T-helper 22 cell (primary cell): ENCODE measurements at places on chromosomes 1 and 21.

GRCh38 chr1:202171292-202172014, 11.1 kb upstream of the PTPN7 start:
- no peak for DNase-seq

- no peak for DNase-seq
Measured at GRCh38 chr1:35261412-35262120, 6.9 kb upstream of the ZMYM4 start.

GRCh38 chr1:157166590-157166989, 28.4 kb upstream of the ETV3 start:
- no peak for DNase-seq

GRCh38 chr1:84297546-84298244, 3.8 kb upstream of the SAMD13 start:
- DNase-seq: no peak

- no peak for DNase-seq
Measured at GRCh38 chr1:199335496-199335895, 692.0 kb upstream of the NR5A2 start.

DNA sequence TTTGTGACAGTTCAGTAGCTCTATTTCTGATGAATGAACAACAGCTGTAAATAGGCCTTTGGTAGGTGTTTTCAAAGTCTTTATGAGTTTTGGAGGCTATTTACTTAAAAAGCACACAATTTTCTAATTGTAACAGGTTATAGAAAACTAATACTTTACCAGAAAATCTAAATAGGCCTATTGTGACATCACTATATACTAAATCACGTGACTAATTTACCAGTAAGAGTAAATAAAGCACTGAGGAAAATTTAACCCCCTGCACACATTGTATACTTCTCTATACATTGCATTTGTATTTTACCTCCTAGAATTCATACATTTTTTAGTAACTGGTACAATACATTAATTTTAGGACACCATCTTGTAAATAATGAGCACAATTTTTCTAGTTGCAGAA, 15.0 kb downstream of the KRTAP26-1 start:
- no peak for DNase-seq

DNA sequence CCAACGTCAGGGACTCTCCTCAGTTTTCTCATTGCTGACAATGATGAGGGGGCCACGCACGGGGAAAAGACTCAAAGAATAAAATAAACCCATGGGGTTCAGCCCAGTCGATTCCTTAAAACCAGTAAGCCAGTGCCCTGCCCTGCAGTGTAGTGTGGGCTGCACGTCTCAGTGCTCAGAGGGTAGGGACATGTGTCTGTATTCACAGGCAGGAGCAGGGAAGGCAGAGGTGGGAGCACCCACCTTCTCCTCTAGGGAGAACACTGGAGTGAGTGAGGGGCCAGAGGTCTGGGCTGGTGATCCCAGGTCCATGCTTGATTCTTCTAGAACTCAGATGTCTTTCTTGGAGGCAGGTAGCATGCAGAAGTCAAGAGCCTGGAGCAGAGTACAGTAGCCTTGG, 303.6 kb downstream of the MATN1 start:
- no peak for DNase-seq

DNA sequence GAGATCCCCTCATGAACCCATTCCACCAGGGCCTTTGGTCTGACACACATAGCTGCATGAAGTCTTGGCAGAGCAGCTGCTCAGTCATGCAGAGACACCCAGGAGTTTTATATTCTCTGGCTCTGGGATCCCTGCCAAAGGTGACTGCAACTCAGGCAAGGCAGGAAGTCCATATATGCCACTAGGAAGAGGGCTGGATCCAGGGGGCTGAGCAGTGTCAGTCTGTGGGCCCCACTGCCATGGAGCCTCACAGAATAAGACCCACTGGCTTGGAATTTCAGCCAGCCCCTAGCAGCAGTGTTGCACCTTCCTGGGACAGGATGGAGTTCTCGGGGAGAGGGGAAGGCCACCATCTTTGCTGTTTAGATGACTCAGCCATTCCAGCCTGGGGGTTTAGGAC, 199.7 kb downstream of the TBX15 start:
- no peak for DNase-seq

- no peak for DNase-seq
Measured at GRCh38 chr21:36437745-36438128, 42.2 kb downstream of the CLDN14 start.

DNA sequence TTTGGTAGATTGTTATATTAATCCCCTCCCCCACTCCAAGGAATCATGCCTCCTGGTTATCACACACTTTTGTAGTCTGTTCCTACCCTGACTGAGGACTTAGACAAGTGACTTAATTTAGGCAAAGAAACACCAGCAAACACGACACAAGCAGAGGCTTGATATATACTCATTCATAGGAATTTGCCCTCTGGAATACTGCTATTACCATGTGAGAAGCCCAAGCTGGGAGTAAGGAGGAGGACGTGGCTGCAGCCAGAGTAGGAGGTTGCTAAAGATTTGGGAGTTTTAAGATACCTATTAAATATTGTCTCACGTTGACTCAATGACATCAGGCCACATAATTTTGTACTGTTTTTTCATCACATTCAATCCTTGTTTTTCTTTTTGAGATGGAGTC, 100.2 kb downstream of the LRRC53 start:
- no peak for DNase-seq

DNA sequence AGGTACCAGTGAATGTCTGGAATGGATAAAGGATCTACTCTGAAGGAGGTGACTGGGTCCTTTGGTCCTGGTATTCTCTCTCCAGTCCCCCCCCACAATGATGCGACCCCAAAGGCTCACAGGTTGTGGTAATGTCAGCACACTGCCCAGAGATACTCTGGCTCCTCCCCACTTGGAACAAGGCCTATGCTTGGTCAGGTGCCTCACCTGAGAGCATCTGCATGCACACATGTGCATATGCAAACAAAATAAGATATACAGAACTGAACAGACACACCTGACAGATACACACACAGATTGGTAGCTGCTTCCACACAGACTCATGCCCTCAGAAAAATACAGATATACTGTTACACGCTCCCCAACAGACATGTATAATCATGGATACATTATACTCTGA, 33.5 kb downstream of the DMAP1 start:
- DNase-seq: no peak

DNA sequence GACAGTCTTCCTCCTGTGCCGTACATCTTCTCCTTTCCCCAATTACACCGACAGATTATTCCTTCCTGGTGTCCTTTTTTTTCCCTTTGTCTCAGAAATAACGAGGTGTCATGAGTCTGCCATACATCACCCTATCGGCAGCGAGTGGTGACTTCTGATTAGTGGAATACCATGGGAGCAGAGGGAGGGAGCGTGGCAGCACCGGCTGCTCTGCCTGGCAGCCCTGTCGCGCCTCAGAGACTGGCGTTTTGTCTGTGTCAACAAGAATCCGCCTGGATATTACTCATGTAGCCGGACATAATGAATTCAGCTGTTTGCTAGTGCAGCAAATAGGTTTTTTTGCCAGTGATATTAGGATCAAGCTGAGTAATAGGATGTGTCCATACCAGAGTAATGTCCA, 51.8 kb downstream of the UTP25 start:
- no peak for DNase-seq

DNA sequence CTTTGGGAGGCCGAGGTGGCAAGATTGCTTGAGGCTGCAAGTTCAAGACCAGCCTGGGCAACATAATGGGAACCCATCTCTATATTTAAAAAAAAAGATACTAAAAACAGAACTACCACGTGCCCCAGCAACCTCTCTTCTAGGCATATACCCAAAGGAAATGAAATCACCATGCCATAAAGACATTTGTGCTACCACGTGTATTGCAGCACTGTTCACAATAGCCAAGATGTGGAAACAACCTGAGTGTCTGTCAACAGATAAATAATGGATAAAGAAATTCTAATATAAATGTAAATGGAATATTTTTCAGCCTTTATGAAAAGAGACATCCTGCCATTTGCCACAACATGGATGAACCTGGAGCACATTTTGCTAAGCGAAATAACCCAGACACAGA, 128.6 kb downstream of the PCNX2 start:
- no peak for DNase-seq

- no peak for DNase-seq
Measured at GRCh38 chr1:167227934-167228378, 7.3 kb downstream of the POU2F1 start.

DNA sequence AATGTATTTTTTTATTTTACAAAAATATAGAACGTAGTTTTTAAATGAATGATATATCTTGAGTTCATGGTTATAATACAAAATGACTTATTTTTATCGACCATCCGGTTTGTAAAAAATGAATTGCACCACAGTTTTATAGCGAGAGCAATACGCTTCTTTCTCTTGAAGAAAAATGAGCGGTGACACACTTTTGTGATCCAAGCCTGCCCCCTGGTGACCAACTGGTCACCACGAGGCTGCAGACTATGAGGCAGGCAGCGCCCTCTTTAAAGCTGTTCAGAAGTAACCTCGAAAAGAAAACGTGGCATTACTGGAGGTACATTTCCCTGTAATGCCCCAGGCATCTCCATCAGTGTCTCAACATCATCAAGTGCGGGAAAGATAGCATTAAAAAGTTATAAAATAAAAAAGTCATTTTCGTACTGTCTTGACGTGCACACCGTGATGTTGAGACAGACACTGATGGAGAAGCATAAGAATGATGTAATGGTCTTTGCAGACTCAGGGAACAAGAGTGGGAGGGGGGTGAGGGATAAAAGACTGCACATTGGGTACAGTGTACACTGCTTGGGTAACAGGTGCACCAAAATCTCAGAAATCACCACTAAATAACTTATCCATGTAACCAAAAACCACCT, 734.2 kb upstream of the ADAMTS5 start:
- no peak for DNase-seq

DNA sequence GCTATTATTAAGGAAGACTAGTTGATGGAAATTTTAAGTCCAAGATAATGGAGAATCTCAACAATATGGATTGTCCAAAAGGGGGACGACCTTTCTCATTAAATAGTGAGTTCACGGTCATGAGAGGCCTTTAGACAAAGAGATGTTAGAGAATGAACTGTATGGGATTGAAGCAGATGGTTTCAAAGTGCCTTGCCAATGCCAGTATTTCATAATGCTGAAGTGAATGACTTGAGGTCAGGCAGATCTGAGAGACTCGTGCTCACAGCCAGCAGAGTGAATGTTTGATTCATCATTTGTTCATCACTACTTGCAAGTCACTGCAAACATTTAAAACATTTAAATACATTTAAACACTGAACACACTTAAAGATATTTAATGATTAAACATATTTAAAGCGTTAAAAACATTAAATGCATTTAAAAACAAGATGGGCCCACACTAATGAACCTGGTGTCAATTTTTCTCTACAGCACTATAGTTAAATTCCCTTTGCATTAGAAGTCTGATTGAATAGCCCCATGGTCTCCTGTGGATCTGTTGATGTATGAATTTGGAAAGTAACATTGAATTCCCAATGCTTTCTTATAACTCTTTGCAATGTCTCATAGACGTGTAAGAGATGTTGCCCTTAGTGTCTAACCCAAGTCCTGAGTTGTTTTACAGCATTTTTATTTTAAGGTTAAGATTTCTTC, 80.7 kb downstream of the TGFB2 start:
- DNase-seq: no peak

- DNase-seq: no peak
Measured at GRCh38 chr1:31818206-31818605, 2.4 kb upstream of the SPOCD1 start.

GRCh38 chr1:209132736-209133467, 450.6 kb upstream of the CAMK1G start:
- DNase-seq: no peak

GRCh38 chr1:32724678-32725614, 22.4 kb upstream of the SYNC start:
- no peak for DNase-seq

GRCh38 chr1:150263549-150263948, 5.3 kb downstream of the APH1A start:
- no peak for DNase-seq

DNA sequence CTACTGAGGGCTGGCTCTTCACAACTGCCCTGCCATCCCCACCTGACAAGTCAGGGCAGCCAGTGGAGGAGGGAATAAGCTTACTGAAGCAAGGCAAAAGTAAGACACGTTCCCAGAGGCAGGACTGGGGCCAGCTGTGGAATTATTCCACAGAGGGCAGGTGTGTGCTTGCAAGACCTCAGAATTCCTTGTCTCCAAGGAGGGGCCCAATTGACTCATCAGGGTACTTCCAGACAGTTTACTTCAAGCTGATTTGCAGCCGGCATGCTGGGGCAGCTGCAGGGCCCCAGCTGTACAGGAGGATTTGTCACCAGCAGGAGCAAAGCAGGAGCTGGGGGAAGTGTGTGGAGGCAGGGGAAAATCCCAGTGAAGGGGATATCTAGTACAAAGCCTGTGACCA, 167.5 kb upstream of the CAMK1G start:
- DNase-seq: no peak

- no peak for DNase-seq
Measured at GRCh38 chr1:178574345-178574744, 61.4 kb downstream of the TEX35 start.

DNA sequence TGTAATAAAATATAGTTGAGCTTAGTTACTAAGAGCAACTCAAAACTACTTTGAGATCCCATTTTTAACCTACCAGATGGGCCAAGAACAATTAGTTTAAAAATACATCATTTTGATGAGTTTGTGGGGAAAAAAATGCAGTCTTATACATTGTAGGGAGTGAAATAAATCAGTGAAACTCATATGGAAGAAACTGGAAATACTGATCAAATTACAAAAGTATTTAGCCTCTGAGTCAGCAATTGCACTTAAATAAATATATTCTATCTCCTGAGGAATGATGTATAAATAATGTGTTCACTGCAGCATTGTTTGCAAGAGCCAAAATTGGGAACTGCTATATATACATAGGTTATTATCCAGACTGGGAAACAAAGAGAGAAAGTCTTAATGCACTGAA, 4.6 kb upstream of the SMCP start:
- no peak for DNase-seq

DNA sequence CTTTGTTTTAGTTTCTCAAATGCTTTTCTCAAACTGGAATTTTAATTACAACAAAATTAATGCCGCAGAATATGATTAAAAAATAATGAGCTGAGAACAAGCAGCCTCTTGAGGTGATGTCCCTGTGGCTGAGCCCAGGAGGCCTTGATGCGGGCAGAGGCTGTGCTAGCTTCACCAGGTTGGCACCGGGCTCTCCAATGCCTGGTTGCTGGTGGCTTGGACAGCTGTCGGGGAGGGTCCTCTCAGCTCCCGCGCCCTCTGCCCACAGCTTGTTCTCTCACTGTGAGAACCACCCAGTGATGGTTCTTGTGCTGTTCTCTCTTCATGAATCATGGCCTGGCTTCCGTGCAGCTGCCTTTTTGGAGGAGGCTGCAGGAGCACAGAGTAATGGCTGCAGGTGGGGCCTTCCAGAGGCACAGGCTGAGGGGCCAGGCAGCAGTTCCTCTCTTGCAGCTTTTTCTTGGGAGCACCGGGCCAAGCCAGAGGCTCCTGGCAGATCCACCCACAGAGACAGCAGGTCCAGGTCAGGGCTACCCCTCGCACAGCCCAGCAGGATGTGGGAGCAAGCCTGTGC, 156.3 kb downstream of the PCBP3 start:
- DNase-seq: no peak

DNA sequence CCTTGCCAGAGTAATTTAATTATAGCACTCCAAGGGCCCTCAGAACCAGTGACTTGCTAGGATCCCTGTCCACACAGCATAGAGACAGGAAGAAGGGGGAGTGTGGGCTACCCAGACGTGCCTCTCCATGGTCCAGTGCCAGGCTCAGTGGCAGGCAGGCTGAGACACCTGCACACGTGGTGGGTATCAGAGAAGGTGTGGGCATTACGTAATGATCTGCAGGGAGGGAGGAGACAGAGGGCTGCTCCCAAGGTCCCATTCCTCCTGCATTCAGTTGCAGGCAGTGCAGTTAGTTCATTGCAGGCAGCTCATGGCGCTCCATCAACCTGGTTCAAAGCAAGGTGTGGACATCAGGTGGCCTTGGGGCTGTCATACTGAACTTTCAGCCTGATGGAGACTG, 49.9 kb downstream of the C8B start:
- DNase-seq: no peak
